ENCODE measurements at places on chromosomes 5 and 9.
A peak's percentile ranks its signal among the peaks of the same experiment; 100 is the strongest.

- DNase-seq = peak; percentile 67
Observed at GRCh38 chr9:35736201-35736633, 3.8 kb downstream of the CREB3 start.

DNA sequence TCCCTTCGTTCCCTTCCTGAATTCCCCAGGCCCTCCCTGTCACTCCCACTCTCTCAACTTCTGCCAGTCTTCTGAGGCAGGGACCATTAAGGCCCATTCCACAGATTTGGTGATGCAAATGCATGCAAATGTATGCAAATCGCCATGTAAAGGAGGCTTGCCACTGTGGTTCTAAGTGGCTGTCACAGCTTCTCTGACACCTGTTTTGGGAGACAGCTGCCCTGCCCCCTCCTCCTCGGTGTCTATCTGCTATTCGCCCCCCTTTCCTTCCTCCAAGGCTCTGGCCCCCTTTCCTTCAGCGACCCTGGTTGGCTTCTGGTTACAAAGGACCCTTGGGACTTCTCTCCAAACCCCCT is 10.5 kb upstream of the ARAP3 start:
- DNase-seq = no peak

DNA sequence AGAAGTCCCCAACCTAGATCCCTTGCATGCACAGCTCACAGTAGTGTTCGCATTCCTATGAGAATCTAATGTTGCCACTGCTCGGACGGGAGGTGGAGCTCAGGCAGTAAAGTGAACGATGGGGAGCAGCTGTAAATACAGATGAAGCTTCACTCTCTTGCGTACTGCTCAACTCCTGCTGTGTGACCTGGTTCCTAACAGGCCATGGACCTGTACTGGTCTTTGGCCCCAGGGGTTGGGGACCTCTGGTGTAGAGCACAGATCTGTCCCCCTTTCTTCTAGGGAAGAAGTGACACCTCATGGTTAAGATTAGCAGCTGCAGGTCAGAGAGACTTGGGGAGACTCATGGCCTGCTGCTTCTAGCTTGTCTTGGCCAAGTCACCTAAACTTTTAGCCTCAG is 7.1 kb downstream of the ARHGEF28 start:
- DNase-seq = no peak

DNA sequence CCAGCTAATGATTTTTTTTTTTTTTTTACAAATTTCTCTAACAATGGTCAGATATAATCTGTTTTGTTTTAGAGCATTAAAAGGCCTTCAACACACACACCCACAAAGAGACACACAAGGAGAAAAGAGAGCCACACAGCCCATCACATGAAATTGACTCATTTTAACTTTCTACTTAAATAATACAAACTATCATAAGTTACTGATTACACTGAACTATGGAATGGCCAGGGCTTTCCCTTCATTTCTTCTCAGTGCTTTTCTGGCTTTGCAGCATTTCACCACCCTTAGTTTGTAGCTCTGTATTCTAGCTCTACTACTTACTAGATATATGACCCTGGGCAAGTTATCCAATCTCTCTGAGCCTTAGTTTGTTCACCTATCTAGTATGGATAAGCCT is 13.2 kb downstream of the REEP5 start:
- DNase-seq = no peak

DNA sequence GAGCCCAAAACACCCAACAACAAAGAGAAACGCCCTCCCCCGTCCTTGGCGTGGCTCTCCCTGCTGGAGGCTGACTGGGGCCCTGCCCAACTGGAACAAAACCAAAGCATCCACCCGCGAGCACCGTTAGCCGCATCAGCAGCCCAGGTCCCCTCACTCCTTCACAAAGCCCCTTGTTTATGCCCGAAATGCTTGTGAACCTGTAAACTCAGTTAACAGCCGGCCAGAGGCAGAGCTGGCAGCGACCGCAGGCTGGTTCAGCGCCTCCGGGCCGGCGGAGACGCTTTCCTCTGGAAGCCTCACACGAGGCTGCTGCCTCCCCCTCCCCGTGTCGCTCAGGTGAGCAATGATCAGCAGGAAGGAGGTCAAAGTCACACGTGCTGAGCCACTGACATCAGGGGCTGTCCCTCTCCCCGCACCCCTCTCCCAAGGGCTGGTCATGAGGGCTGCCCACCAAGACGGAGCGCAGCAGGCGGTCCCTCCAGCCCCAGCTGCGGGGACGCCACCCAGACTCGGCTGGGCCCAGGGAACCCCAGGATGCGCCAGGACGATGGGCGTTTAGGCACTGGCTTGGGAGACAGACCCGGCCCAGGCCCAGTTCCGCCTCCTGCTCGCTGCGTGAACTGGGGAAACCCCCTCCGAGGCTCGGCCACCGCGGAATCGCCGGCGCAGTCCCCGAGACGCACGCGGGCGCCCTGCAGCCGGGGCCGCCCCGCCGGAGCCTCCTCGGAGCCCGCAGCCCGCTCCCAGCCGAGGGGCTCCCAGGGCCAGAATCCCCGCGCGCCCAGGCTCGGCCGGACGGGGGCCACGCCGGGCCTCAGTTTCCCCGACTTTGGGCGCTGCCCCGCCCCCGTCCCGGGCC is 563 bp downstream of the SNAPC4 start:
- no peak for DNase-seq

DNA sequence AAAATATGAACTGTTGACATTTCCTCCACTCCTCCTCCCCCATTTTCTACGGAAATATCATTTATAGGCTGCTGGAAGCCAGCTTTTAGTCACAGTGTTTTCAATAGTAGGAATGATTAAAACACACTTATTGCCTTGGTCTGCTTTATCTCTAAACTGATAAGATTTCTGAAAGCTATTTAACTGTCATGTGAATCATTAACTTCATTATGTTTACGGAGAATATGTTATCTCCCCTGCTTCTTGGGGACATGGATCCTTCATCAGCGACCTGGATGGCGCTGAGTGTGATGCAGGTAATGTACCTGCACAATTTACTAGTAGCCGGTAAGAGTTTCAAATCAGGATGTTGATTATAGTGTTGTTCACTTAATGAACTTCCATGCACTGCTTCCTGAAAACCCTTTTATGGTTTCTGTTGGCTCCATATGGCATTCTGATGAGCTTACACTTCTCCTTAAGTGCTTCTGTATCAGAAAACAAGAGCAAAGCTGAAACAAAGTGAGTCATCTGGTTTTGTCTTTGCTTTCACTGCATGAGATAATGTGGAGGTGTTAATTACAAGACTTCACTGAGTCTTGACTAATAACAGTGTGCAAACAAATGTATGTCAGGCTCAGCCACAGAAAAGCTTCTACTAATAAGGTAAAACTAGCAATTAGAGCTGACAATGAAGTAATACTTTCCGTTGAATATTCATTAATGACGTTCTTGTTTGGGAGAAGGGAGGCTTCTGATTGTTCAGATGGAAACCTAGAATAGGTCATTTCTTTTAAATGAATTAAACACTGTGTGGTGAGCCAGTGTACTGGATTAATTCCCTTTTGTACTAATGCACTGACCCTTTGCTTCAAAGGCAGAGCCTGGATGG is 162.4 kb upstream of the ZNF608 start:
- peak; percentile 49 for DNase-seq

- no peak for DNase-seq
Observed at GRCh38 chr9:129574911-129575585, 45.9 kb downstream of the C9orf50 start.

DNA sequence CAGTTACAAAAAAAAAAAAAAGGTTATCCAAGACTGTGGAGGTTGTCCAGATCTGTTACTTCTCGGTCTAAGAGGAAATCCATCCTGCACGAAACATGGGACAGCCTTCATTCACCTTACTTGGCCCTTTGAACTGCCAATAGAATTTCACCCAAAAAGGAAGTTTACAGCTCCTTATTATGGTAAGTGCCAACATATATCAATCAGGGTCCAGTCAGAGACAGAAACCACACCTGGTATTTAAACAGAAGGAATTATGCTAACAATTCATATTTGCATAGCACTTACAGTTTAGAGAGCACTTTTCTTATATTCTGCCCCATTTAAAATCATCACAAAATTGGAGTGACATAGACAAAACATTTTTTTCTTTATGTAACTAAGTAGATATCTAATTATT is 93.6 kb upstream of the PTPN3 start:
- no peak for DNase-seq

DNA sequence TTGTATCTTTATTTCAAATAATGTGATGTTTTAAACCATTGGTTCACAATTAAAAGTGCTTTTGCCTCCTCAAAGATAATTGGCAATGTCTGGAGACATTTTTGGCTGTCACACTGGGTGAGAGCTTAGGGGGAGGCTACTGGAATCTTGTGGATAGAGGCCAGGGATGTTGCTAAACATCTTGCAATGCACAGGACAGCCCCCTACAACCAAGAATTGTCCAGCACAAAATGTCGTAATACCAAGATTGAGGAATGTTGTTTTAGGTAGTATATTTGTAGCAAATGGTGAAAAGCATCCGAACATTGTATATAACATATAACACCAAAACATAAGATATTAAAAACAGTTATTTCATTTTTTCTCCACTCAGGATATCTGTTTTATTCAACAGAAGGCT is 99.8 kb downstream of the SLC44A1 start:
- DNase-seq = no peak

DNA sequence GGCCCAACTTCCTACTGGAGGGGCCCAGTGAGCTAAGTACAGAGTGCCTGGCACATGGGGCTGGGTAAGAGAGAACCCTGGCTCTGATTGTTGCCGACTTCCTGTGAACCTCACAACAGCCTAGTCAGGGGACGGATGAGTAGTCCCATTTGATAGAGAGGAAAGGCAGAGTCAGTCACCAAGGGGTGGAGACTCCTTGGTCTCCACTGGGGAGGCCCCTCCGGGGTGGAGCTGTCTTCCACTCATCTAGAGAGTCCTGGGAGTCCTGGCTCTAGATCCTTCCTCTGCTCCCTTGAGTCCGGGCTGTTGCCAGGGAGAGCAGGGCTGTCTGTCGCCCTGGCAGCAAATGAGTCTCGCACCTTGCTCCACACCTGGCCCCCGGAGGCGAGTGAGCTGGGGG is 8.0 kb downstream of the GRK6 start:
- no peak for DNase-seq

- DNase-seq = no peak
Observed at GRCh38 chr9:5652821-5653220, 23.9 kb downstream of the RIC1 start.

DNA sequence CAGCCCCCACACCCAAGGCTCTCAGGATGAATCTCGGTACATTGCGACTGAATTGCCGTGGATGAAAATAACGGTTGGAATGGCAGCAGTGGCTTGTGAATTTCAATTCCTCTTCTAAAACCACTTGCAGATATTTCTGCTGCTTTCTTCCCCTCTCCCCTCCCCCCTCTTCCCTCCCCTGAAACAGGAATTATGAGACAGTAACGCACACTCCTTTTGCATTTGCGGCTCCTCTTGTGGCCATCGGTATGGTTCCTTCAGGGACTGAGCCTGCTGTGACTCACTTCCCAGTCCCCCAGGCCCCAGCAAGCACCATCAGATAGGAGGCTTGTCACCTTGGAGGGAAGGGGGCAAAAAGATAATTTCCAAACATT is 9.7 kb downstream of the DCANP1 start:
- DNase-seq = no peak

DNA sequence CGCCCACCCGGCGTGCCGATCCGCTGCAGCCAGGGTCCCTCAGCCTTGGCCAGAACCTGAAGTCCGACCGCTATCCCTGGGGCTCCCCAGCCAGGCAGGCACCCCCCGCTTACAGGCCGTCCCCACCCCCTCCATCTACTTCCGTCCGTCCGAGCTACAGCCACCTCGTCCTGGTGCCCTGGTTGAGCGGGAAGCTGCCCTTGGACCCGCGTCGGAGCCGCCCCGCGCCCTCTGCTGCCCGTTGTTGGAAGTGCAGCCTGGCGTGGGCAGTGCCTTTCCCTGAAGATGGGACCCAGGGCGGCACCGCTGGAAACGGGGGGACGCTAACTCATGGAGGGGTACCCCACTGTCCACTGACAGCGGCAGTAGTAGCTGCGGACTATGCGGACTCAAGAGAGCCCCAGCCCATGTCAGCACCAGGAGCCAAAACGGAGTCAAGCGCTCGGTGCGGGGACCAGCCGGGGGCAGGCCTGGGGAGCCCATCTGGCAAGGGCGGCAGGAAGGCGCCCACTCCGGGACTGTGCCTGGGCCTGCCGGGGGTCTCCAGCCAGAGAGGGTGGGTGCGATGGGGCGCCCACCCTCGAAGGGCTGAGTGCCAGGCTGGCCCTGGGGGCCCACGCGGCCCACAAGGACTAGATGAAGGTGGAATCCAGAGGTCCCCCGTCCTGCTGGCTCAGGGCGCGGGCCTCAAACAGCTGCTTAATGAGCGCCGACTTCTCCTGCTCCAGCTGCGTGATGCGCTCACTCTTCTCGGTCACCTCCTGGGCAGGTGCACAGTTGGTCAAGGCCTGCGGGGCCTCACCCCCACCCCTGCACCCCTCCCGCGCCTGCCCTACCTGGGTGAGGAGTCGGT is 6.1 kb downstream of the SAPCD2 start:
- peak; percentile 27 for DNase-seq

- no peak for DNase-seq
Observed at GRCh38 chr9:19516348-19516747, 107.5 kb downstream of the ACER2 start.

- DNase-seq = no peak
Observed at GRCh38 chr5:150294551-150295071, 5.0 kb upstream of the CAMK2A start.

Data from NCI-H510A treated with DMSO at 0.1 percent for 48 hours (cell line).